ENCODE measurements at places on chromosomes 16 and 17. TPM values are rescaled to one million over a fixed set of nuclear protein-coding genes. Genes with fewer than 3 reads are reported as not detected.

SEPHS2 gene
- total RNA-seq: 23.4 TPM

C16orf96 gene
- not detected for total RNA-seq

OVCA2 gene
- 50.8 TPM for total RNA-seq

OTOP2 gene
- total RNA-seq: not detected

MYOCD gene
- not detected for total RNA-seq

HLF gene
- total RNA-seq: not detected

GAST gene
- total RNA-seq: not detected
